ENCODE measurements at places on chromosomes 2 and 18. TPM values are rescaled to one million over a fixed set of nuclear protein-coding genes. Genes with fewer than 3 reads are reported as not detected.

TMEFF2 gene
- not detected for total RNA-seq

DNA sequence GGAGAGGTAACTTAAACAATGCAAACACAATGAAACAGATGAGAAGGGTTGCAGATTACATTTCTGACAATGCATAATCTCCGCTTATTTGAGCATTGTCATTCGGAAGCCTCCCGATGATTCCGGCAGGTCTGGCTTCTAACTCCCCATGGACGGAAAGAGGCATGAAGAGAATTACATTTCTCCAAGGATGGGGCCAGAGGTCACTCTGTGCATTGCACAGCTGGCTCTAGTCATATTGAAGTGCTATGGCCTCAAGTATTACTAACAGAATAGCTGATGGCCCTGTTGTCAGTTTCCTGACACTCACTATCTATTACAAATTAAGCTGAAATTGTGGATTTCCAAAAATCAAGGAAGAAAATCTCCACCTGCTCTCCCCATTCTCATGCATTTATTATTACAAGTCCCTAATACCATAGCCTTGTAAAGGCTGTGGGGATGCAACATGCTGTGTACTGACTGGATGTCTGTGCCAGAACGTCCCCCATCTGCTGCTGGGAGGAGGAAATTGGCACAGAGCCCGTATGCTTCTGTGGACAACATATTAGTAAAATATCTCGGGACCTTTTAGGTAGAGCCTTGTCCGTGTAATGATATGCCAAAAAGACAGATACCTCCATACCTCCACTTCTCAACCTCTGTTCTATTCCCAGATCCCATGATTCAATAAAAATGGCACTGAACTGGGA, 168.1 kb downstream of the SETBP1 start:
- DNase-seq = no peak

GRCh38 chr2:16067037-16067406, 126.7 kb downstream of the MYCN start:
- no peak for DNase-seq

GRCh38 chr2:111244864-111245263, 124.2 kb downstream of the BCL2L11 start:
- no peak for DNase-seq

DNA sequence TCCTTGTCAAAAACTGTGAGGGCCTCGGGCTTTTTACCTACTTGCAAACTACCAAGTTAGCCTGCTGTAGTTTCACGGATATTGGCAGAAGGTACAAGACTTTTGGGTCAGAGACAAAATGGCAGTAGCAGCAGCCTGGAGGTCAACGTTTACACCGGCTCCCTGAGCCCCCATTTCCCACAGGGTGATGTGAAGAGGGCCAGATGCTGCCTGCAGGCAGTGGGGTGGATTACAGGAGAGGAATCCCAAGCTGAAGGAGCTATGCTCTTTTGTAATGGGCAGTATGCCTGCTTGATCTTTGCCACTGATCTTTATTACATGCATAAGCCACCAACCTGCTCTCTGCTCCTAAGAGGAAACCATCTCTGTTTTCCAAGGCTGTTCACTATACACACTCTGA, 29.5 kb upstream of the SP5 start:
- DNase-seq = no peak

DNA sequence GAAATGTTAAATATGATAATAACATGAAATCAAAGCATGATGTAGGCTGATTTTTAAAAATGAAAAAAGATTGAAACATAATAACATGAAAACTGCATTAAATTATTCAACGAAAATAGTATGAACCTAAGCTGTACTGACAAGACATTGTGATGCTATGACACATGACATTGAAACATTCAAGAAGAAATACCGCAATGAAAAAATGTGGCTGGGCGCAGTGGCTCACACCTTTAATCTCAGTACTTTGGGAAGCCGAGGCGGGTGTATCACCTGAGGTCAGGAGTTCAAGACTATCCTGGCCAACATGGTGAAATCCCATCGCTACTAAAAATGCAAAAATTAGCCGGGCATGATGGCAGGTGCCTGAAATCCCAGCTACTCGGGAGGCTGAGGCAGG, 14.6 kb downstream of the CXCR1 start:
- DNase-seq = no peak

Data from GM23248 (cell line).